ENCODE measurements at places on chromosomes 4 and X.

DNA sequence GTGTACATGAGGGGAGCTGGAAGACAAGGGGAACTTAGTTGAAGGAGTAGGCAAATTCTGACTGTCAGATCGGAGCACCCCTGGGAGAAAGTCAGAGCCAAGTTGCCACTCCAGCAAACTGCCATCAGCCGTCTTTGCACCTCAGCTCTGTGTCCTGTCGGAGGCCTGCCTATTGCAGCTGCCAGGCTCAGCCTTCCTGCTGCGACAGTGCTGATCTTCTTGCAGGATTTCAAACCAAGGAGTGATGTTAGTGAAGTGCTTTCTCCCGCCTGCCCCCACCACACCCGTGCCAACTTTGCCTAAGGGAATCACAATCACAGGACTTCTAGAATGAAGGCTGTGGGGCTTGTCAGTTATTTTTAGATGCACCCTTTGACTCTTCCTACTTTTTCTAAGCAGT is 185.3 kb downstream of the KIT start:
- H3K4me3 ChIP-seq = no peak overlapping the region
- H3K4me1 ChIP-seq = peaks cover 2% of the 10 kb centered on the region
- DNase-seq = no peak
- no peaks in the 10 kb centered on the region for H3K27me3 ChIP-seq
- no peak overlapping the region for H3K27ac ChIP-seq
- H3K36me3 ChIP-seq = no peaks in the 10 kb centered on the region

DNA sequence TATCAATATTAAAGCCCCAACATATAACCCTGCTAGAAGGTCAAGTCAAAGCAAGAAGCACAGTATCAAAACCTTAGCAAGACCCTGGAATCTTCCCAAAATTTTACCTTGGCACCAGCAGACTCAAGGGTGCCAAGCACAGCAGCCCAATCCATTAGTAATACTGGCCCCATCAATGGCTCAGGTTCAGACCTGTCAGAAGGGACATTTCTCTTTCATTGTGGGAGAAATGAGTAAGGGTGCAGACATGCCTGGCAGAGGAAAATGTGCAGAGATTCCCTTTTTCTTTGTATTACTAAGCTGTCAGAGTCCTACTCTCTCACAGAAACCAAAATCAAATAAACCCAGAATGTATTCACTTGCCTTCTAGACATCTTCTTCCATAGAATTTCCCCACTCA is 203.9 kb downstream of the EVC2 start:
- no peaks in the 10 kb centered on the region for H3K27me3 ChIP-seq
- no peak for DNase-seq
- H3K27ac ChIP-seq = no peak overlapping the region
- no peaks in the 10 kb centered on the region for H3K36me3 ChIP-seq
- no peaks in the 10 kb centered on the region for H3K4me1 ChIP-seq

DNA sequence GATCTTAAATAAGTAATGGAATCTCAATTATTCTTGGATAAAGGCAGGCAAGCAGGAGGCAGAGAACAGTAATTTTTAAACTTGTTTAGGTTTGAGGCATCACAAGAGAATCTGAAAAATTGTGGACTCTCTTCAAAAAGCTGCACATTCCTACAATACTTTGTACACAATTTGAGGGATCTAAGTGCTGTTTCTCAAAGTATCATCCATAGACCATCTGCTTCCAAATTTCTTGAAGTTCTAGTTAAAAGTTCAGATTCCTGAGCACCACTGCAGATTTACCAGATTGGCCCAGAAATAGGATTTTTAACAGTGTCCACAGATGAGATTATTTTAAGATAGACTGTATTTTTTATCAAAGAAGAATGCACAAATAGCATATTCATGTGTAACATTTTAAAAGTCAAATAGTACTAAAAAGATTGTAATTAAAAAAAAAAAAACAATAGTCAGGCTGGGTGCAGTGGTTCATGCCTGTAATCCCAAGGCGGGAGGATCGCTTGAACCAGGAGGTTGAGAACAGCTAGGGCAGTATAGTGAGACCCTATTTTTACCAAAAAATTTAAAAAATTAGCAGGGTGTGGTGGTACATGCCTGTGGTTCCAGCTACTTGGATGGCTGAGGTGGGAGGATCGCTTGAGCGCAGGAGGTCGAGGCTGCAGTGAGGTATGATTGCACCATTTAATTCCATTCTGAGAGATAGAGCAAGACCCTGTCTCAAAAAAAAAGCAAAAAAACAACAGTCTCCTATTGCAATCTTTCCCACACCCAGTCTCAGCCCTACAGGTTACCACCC is 14.2 kb upstream of the FNIP2 start:
- H3K27me3 ChIP-seq = no peaks in the 10 kb centered on the region
- DNase-seq = no peak
- no peaks in the 10 kb centered on the region for H3K36me3 ChIP-seq
- H3K4me3 ChIP-seq = no peak overlapping the region
- no peaks in the 10 kb centered on the region for H3K4me1 ChIP-seq

DNA sequence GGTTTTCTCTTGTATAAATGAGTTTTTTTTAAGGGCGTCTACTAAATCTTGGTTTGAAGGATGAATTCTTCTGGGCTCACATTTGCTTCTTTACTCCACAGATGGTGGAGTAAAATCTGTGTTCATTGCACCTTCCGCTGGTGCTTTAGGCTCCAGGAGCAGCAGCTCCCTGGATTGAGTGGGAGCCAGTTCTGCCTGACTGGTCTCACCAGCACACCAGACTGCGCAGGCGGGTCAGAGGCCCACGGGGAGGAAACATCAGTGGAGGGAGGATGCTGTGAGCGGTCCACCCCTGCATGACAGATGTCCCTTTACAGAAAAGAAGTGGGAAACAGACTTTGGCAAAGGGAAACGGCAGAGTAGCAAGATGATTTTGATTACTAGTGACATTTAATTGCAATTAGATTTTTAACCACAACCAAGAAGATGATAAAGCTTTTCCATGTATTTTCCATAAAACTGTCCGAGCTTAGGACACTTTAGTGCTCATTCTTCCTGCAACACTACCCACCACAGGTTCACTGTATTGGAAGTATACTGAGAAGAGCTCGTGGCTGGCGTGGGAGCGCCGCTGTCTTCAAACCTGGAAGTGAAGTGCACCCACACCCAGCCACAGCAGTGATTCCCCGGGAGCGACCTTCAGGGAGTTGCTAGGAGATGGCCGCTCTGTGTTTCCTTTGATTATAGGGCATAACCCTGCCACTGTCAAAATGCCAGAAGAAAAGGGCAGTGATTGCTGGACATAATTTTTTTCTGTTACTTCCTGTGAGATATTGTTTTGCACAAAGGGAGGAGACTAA is 95.2 kb downstream of the SORBS2 start:
- H3K36me3 ChIP-seq = peaks cover 4% of the 10 kb centered on the region
- H3K27ac ChIP-seq = no peak overlapping the region
- DNase-seq = no peak
- no peaks in the 10 kb centered on the region for H3K27me3 ChIP-seq

DNA sequence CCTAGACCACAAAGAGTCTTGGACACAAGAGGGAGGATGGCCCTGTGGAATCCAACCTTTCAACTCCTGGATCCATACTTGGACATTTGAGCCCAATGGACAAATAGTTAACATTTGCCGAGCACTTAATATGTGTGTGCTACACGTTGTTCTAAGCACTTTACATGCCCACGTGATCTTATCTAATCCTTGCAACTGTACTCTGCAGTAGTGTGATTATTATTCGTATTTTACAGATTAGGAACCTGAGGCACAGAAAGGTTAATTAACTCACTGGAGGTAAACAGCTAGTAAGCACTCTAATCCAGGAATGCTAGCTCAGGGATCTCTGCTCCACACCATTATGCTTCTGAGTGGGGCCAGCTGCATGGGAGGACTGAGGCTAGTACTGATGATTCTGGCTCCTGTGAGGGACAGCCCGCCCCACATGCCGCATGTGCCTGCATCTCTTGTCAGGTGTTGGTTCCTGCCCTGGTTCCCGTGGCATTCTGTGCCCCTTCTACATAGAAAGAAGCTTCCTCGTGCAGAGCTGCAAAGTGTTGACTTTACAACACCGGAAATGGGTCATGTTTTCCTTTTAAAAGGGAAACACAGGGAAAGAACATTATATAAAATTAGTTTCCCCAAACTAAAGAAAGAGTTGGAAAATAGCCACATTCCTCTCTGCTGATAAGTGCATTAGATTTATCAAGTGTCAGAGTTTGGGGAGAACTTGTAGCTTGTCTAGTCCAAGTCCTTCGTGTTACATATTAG is 34.8 kb downstream of the PLAC1 start:
- no peaks in the 10 kb centered on the region for H3K36me3 ChIP-seq
- H3K4me3 ChIP-seq = no peak overlapping the region
- no peaks in the 10 kb centered on the region for H3K4me1 ChIP-seq
- no peak overlapping the region for H3K27ac ChIP-seq

DNA sequence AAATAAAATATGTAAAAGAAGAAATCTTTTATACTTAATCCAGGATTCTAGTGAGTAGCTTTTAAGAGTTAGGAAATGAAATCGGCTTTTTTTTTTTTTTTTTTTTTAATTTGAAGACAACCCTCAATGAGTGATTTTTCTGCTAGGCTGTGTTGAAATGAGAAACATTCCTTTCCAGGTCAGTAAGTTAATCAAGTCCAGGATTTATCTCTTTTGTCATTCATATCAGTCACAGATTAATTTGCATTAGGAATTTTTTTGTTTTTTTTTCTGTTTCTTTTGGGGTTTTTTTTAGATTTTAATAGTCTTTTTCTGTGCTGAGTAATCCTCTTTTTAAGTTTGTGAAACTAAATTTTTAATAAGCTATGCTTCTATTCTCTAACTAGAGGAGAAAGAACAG is 448.1 kb downstream of the ADGRL3 start:
- H3K27me3 ChIP-seq = no peaks in the 10 kb centered on the region

GRCh38 chrX:29237972-29238371 is 650.7 kb downstream of the IL1RAPL1 start:
- no peak for DNase-seq
- no peak overlapping the region for H3K4me3 ChIP-seq
- no peaks in the 10 kb centered on the region for H3K36me3 ChIP-seq
- H3K27me3 ChIP-seq = no peaks in the 10 kb centered on the region
- H3K4me1 ChIP-seq = no peaks in the 10 kb centered on the region

- no peak for DNase-seq
- no peak overlapping the region for H3K27ac ChIP-seq
- H3K36me3 ChIP-seq = no peaks in the 10 kb centered on the region
- no peaks in the 10 kb centered on the region for H3K27me3 ChIP-seq
- no peak overlapping the region for H3K4me3 ChIP-seq
Observed at GRCh38 chr4:81130569-81130968, 84.5 kb downstream of the PRKG2 start.

- H3K4me3 ChIP-seq = no peak overlapping the region
- no peak for DNase-seq
- no peak overlapping the region for H3K27ac ChIP-seq
- peaks cover under 1% of the 10 kb centered on the region for H3K27me3 ChIP-seq
- H3K4me1 ChIP-seq = no peaks in the 10 kb centered on the region
- H3K36me3 ChIP-seq = no peaks in the 10 kb centered on the region
Observed at GRCh38 chr4:55336138-55337034, 9.7 kb upstream of the SRD5A3 start.

DNA sequence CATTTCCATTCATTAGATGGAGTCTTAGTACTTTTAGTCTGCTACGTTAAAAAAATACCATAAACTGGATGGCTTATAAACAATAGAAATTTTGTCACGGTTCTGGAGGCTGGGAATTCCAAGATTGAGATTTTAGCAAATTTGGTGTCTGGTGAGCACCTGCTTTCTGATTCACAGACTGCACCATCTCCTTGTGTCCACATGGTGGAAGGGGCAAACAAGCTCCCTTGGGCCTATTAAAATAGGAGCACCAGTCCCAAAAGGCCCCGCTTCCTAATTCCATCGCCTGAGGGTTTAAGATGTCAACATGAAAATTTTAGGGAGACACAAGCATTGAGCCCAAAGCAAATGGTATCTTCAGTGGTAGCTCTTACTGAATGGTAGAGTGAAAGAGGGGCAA is 120.5 kb upstream of the MAP9 start:
- H3K27me3 ChIP-seq = no peaks in the 10 kb centered on the region
- no peak overlapping the region for H3K27ac ChIP-seq
- H3K4me1 ChIP-seq = no peaks in the 10 kb centered on the region
- DNase-seq = no peak

DNA sequence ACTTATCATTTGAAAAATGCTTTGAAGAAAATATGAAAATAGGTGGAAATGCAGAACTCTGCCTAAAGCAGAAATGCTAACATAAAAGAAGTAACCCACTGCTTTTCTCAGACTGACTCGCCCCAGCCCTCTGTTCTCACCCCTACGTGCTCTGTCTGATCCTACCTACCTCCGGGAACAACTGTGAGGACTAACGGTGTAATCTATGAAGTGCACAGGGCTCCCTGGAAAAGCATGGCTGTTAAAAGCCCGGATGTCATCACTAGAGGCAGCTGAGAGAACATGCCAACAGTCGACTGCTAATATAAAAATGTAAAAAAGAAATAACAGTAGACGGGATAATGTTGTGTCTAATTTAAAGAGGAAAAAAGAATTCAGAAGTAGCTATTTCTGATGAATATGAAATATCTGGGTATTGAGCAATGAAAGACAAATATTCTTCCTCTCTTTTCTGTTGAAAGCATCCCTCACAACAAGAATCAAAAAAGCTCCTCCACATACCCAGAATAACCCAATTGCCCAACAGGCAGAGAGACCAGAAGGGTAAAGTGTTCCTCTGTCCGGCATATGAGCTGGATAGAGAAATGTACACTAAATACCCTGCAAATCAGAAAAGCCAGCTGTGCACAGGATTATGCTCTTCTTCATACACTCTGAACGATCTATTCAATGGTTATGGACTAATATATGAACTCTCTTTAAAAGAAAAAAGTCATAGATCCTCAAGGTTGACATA is 130.7 kb downstream of the TSPAN5 start:
- no peak overlapping the region for H3K4me3 ChIP-seq
- H3K36me3 ChIP-seq = no peaks in the 10 kb centered on the region
- DNase-seq = no peak
- H3K27ac ChIP-seq = no peak overlapping the region
- peaks cover 4% of the 10 kb centered on the region for H3K4me1 ChIP-seq

DNA sequence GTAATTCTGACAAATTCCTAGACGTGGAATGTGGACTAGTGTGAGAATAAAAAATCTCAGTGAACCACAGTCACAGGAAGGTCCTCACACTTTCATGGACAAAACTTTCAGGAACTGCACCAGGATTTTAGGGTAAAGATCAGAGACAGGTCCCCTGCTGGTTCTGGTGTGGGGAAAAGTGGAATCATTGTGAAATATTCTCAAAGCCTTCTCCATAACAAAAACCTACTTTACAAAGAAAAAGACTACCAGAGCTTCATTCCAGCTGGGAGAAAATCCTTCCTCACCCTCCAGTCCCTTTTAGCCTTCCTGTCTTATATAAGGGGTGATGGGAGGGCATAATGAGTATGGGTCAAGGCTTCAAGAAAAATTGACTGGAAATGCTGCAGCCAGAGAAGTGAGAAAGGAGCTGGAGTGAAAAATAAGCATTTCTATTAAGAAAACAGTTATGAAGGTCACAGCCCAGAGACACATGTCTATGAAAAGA is 325.8 kb downstream of the ARAP2 start:
- no peaks in the 10 kb centered on the region for H3K36me3 ChIP-seq
- no peak for DNase-seq
- H3K4me3 ChIP-seq = no peak overlapping the region
- H3K27me3 ChIP-seq = no peaks in the 10 kb centered on the region
- H3K4me1 ChIP-seq = no peaks in the 10 kb centered on the region

GRCh38 chr4:6052679-6053078 is 34.4 kb upstream of the C4orf50 start:
- peaks cover 2% of the 10 kb centered on the region for H3K4me1 ChIP-seq
- peaks cover 35% of the 10 kb centered on the region for H3K27me3 ChIP-seq
- H3K36me3 ChIP-seq = peaks cover 1% of the 10 kb centered on the region

GRCh38 chr4:114673306-114673705 is 74.7 kb downstream of the UGT8 start:
- no peaks in the 10 kb centered on the region for H3K36me3 ChIP-seq
- H3K27me3 ChIP-seq = no peaks in the 10 kb centered on the region
- DNase-seq = no peak
- H3K4me1 ChIP-seq = no peaks in the 10 kb centered on the region
- no peak overlapping the region for H3K27ac ChIP-seq
